ENCODE measurements at places on chromosomes 12 and 14. TPM values are rescaled to one million over a fixed set of nuclear protein-coding genes. Genes with fewer than 3 reads are reported as not detected.

CFAP54 gene
- 1.1 TPM for polyA plus RNA-seq

DNA sequence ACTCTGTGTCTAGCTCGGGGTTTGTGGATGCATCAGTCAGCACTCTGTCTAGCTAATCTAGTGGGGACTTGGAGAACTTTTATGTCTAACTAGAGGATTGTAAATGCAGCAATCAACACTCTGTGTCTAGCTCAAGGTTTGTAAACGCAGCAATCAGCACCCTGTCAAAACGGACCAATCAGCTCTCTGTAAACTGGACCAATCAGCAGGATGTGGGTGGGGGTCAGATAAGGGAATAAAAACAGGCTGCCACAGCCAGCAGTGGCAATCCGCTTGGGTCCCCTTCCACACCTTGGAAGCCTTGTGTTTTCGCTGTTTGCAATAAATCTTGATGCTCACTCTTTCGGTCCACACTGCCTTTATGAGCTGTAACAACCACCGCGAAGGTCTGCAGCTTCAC lies 920.7 kb upstream of the FOXG1 start:
- DNase-seq: no peak

- DNase-seq: no peak
Observed at GRCh38 chr12:14614704-14615121, 47.0 kb upstream of the PLBD1 start.

GRCh38 chr12:20350495-20350894 lies 17.8 kb upstream of the PDE3A start:
- no peak for DNase-seq

GRCh38 chr14:68468437-68469207 lies 324.2 kb downstream of the ZFP36L1 start:
- no peak for DNase-seq

DNA sequence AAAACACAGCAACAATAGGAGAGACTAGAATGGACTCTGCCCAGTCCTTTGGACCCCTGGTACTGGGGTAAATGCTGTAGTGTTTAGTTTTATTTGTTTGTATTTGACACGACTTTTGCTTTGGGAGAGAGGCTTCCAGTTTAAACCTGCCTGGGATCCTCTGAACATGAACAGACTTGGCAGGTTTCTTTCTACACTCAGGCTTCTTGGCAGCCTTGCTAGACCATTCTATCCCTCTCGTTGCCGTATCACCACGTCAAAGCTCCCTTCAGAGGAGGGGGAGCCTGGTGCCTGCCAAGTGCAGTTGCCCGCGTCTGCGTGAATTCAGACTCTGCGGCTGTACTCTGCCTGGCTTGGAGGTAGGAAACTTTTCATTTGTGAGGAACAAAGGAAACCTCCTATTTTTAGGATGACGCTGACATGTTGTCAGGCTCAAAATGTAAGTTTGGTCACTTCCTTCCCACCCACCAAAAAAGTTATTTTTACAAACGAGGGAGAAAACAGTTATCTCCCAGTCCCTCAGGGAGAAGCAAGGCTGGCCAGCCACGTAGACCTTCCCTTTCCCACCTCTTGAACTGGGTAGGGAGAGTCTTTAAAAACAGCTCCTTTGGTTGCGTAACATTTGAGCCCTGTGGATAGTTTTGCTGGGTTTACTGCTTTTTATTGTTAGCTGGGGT lies 25.9 kb downstream of the CD9 start:
- peak; percentile 55 for DNase-seq

Measured in right lung (tissue), 10 donors.